ENCODE measurements at places on chromosomes 13 and 19. TPM values are rescaled to one million over a fixed set of nuclear protein-coding genes. Genes with fewer than 3 reads are reported as not detected.

DNA sequence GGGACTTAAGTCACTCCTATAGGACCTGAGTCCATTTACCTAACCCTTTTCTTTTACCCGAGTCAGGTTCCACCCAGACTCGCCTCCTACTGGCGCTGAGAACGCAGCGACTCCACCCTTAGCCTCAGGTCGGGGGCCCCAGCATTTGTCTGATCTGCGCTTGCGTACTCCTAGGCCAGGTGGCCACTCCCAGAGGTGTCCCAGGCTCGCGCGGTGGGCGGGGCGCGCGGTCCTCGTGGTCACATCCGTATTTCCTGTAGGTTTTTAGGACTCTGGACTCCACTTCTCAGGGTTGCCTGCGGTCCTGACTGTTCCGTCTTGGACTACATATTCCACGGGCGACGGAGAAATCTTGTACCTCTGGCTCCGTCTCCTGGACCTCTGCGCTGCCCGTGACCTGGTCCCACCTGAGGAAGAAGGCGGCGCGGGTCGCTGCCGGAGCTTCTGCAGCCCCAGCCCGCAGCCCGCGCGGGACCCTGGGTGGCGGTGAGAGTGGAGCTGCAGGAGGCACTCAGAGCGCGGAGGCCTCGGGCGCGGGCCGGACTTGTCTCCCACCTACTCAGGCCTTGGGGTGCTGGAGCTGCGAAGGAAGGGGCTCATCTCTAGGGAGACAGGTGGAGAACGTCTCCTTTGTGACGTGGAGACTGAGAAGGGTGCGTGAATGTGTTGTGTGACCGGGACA lies 11.0 kb upstream of the ZNF573 start:
- no peak for DNase-seq

FSD1 gene
- not detected for total RNA-seq

DNA sequence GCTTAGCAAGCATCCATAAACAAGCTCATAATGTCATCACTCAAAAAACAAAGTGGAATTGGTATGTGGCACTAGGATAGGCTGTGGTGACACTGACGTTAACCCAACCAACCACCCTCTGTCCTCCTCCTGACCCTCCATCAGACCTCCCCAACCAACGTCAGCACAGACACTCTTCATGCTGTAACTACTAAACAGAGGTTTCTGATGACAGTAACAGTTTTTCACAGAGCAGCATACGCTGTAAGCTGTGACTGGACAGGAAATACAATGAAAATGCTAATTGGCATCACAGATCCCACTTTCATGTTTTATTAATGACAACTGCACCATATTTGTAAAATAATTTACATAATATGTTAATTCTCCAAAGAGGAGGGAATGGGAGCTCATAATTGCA lies 238.0 kb downstream of the IRS2 start:
- no peak for DNase-seq

DNA sequence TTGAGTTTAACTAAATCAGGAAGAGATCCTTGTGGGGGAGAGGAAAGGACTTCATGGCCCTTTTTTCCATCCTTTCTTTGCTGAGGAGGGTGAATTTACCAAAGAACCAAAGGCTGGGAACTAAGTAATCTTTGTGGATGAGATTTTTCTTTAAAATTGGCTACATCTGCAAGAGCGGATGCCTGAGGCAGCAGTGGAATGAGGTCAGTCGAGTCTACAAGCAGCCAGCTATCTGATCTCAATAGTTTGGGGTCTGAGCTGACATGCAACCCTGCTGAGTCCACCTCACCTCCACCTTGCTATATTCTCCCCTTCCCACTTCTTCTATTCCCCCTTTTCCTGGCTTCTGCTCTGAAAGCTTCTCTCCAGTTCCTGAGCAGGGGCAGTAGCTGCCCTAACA lies 3.6 kb upstream of the DNAJC15 start:
- no peak for DNase-seq

DNA sequence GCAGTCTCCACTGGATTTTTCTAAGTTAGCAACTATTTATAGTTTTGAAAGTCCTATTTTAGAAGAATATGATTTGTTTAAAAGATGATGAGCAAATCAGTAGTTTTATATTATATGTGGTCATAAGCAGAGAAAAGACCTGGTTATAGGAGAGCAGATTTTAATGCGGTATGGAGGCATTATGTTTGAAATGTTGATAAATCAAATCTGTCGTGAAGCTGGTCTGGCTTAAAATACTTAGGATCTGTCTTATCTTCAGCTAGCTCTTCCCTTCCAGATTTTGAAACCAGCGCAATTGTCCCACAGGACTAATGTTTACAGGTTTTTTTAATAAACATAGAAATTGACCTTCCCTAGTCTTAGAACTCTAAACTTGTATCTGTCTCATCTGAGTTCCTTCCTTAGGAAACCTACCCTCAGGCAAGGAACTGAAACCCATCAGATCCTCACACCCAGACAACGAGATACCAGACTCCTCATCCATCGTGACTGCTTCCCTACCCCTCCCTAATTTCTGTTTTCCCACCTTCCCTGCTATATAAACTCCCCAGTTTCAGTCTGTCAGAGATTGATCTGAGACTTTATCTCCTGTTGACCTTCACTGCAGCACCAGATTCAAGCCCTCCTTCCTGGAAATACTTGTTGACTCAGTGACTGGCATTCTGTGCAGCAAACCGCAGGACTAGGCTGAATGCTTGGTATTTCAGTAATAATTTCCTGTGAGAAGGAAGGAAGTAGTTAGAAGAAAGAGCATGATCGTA lies 37.8 kb upstream of the CXCL17 start:
- no peak for DNase-seq

- DNase-seq, result no peak
Observed at GRCh38 chr13:76638181-76638580, 248.0 kb downstream of the KCTD12 start.

DNA sequence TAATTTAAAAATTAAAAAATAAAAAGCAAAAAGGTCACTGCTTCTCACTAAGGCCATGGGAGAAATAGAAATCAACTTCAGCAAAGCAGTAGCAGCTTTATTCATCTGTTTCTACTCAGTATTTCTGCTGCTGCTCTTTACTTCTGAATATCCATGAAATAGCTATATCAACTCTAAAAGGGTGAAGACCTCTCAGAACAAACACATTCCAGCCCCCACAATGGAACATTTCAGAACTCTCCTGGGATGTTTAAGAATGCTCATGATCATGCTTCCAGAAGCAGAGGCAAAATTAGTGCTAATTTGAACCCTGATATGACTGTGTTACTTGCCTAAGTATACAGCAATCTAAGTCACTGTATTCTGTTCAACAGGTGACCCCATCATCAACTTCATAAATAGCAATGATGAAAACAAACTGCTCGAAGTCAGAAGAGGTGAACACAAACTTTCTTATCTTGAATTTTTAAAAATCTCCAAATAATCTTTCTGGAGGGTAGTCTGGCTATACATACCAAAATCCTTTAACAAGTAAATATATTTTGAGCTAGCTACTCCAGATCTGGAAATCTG lies 29.6 kb upstream of the DOCK9 start:
- no peak for DNase-seq

GRCh38 chr13:90673746-90674145 lies 673.7 kb upstream of the MIR17HG start:
- DNase-seq, result no peak

DNA sequence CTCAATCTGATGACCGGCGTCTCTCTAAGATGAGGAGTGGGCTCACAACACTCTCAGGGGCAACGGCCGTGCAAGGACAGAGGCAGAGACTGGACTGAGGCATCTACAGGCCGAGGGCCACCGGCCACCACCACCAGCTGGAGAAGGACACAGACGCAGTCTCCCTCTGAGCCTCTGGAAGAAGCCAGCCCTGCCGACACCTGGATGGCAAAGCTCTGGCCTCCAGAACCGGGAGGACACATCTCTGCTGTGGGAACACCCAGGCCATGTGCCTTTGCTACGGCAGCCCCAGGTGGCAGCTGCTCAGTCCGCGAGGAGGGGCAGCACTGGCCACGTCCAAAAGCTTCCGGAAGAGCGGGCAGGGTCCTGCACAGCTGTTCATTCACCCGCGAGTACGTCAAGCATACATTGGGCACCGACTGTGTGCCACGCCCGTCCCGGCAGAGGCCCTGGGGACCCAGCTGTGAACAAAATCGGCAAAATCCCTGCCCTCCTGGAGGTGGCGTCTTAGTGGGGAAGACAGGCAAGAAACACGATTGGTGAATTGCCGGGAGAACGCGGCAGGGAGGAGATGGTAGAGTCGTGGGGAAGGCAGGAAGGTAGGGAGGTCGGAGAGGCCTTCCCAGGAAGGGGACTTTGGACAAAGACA lies 17.1 kb downstream of the C2CD4C start:
- DNase-seq, result no peak

- no peak for DNase-seq
Observed at GRCh38 chr13:95703576-95703975, 26.6 kb downstream of the DNAJC3 start.

SPTBN4 gene
- 2.0 TPM for total RNA-seq

TTC9B gene
- not detected for total RNA-seq

DLEU7 gene
- 0.14 TPM for total RNA-seq

VSTM1 gene
- not detected for total RNA-seq

DNA sequence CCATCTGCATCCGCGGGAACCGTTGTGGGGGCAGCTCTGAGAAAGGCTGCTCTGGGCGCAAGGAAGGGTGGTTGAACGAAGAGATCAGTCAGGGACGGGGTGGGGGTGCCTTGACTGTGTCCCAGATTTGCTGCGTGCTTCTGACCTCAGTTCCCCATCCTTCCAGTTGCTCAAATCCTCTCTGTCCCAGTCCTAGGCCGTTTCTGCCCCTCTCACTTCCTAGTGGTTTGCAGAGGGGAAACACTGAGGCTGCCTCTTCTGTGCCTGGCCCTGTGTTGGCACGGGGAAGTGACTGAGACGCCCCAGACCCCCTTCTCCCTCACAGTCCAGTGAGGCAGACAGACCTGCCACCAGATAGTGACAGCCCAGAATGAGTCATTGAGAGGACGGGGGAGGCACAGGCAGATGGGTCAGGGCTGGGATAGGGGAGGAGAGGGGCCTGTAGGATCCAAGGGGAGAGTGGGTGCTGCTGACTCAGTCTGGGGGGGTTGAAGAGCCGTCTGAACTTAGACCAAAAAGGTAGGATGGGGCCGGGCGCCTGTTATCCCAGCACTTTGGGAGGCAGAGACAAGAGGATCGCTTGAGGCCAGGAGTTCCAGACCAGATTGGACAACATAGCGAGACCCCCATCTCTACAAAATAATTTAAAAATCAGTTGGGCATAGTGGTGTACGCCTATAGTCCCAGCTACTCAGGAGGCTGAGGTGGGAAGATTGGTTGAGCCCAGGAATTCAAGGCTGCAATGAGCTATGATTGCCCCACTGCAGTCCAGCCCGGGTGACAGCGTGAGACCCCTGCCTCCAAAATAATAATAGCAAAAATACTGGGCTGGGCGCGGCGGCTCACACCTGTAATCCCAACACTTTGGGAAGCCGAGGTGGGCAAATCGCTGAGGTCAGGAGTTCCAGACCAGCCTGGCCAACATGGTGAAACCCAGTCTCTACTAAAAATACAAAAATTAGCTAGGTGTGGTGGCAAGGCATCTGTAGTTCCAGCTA lies 26.5 kb downstream of the NUMBL start:
- DNase-seq, result no peak

DNA sequence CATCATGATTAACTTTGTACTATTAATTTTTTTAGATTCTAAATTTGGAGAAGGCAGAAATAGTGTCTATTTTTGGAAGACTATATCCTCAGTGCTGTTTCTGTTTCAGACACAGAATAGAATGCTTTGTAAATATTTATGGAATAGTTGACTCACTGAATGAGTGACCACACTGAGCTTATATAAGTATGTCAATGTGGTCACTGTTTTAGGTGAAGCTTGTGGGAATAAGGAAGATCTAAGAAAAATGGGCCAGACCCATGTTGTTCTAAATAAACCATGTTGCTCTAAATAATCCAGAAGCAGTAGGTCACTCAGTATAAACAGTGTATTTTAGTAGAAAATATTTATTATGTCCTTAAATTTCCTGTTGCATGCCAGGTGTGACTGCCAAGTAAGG lies 45.5 kb upstream of the DACH1 start:
- DNase-seq, result no peak

GRCh38 chr13:86155756-86156155 lies 356.5 kb upstream of the SLITRK6 start:
- DNase-seq, result no peak

FCER2 gene
- 1.4 TPM for total RNA-seq

DNA sequence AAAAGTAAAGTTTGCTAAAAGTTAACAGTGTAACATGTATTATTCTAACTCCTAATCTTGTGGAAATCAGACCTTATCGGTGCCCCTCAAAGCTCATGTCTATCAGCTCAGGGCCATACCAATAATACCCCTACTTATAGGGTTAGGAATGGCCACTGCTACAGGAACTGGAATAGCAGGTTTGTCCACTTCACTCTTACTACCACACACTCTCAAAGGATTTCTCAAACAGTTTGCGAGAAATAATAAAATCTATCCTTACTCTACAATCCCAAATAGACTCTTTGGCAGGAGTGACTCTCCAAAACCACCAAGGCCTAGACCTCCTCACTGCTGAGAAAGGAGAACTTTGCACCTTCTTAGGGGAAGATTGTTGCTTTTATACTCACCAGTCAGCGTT lies 1677.7 kb downstream of the OLFM4 start:
- no peak for DNase-seq

GRCh38 chr13:48838193-48838973 lies 137.3 kb upstream of the FNDC3A start:
- DNase-seq, result no peak

DNA sequence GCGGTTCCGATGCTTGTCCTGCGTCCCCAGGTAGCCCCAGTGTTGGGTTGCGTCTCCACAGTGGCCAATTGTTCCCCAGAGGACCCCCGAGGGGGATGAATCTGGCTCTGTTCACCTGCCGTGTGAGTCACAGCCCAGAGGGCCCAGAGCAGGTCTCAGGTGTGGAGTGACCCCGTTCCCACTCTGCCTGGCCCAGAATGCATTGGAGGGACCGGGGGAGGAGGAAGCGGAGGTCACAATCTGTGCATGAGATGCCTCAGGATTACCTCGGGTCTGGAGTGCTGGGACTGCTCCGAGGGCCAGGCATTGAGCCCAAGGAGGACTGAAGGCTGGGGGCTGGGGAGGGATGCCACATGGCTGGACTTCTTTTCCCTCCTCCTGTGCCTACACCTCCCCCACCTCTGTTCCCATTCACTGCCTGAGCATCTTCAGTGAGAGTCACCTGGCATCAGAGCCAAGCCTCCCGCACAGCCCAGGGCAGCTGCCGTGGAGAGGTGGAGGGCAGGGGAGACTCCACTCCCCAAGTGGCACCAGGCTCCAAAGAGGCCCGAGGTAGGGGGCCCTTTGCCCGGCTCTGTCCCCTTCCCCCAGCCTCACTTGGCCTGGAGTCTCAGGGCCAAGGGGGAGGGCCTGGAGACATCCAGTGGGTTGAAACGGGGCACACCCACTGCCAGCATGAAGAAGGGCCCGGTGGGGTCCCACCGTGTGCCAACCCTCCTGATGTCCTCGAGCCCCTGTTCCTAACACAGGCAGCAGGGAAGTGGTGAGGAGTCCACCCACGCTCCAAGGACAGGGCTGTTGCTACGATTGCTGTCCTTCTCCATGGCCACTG lies 81.1 kb downstream of the CHST8 start:
- no peak for DNase-seq

TMEM91 gene
- 44.0 TPM for total RNA-seq

CD79A gene
- not detected for total RNA-seq

- no peak for DNase-seq
Observed at GRCh38 chr13:113566227-113566561, 18.4 kb upstream of the TFDP1 start.

Data from thoracic aorta (tissue), 2 donors.